ENCODE measurements at places on chromosomes 13 and 19.
A peak's percentile ranks its signal among the peaks of the same experiment; 100 is the strongest.

GRCh38 chr13:26531742-26532141, 25.7 kb upstream of the WASF3 start:
- no peak for DNase-seq

DNA sequence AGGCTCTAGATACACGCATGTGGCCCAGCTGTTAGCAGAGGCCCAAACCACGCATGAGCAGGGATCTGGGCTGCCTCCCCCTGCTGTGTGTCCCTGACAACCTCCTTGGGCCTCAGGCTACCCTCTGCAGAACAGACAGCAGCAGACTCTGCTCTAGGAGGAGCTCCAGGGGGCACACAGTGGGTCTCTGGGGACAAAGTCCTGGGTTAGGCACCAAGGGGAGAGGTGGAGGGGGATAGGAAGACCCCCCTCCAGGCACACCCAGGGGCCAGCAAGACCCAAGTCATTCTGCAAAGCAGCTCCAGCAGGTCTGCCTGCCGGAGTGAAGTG, 8.0 kb downstream of the TINCR start:
- DNase-seq: no peak

GRCh38 chr19:45767410-45767880, 1.6 kb downstream of the SIX5 start:
- DNase-seq: peak; percentile 95

- no peak for DNase-seq
These were observed 20.3 kb downstream of the ZNF433 start for GRCh38 chr19:12015015-12015752.

Data from kidney (tissue), 22 donors.